Chondrocyte (in vitro differentiated cells): ENCODE measurements at places on chromosomes 5 and 9. TPM values are rescaled to one million over a fixed set of nuclear protein-coding genes. Genes with fewer than 3 reads are reported as not detected.

FOXD4L3 gene
- total RNA-seq, result 0.41 TPM in 1 of 3 replicates, not detected in the others

GPR151 gene
- total RNA-seq, result not detected in 3 replicates

INSYN2B gene
- 0.12 to 0.22 TPM (median 0.21 TPM) in 3 replicates for total RNA-seq

OR1Q1 gene
- total RNA-seq, result not detected in 3 replicates

LRRC70 gene
- 0.20 to 0.77 TPM (median 0.70 TPM) in 3 replicates for total RNA-seq

SPOCK1 gene
- 125 to 201 TPM (median 127 TPM) in 3 replicates for total RNA-seq

EQTN gene
- not detected in 3 replicates for total RNA-seq

- H3K27ac ChIP-seq, result no peak overlapping the region
- no peak overlapping the region for H3K4me3 ChIP-seq
- no peak for DNase-seq
- H3K36me3 ChIP-seq, result no peaks in the 10 kb centered on the region
- no peaks in the 10 kb centered on the region for H3K27me3 ChIP-seq
These were observed 371.5 kb downstream of the MED10 start for GRCh38 chr5:6006838-6007314.

DNA sequence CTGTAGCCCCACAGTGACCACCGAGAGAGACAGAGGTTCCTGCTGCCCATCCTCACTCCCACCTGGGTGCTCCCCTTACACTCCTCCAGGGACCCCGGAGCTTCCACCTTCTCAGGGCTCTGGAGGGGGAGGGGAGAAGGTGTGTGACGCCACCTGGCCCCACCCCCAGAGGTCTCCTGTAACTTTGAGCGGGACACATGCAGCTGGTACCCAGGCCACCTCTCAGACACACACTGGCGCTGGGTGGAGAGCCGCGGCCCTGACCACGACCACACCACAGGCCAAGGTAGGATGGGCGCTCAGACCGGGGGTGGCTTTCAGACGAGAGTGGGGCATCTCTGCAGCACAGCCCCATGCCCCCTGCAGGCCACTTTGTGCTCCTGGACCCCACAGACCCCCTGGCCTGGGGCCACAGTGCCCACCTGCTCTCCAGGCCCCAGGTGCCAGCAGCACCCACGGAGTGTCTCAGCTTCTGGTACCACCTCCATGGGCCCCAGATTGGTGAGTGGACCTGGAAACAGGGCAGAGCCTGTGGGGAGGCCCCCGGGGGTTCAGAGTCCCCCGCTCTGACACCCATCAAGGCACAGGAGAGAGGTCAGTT, 4.5 kb downstream of the MAMDC4 start:
- DNase-seq, result no peak
- H3K4me3 ChIP-seq, result no peak overlapping the region
- H3K27ac ChIP-seq, result no peak overlapping the region
- peaks cover 2% of the 10 kb centered on the region for H3K4me1 ChIP-seq
- no peaks in the 10 kb centered on the region for H3K27me3 ChIP-seq

GRCh38 chr5:103624035-103624480, 61.5 kb upstream of the NUDT12 start:
- no peaks in the 10 kb centered on the region for H3K27me3 ChIP-seq
- H3K36me3 ChIP-seq, result no peaks in the 10 kb centered on the region
- H3K4me3 ChIP-seq, result no peak overlapping the region
- DNase-seq, result no peak
- peaks cover 10% of the 10 kb centered on the region for H3K4me1 ChIP-seq

DNA sequence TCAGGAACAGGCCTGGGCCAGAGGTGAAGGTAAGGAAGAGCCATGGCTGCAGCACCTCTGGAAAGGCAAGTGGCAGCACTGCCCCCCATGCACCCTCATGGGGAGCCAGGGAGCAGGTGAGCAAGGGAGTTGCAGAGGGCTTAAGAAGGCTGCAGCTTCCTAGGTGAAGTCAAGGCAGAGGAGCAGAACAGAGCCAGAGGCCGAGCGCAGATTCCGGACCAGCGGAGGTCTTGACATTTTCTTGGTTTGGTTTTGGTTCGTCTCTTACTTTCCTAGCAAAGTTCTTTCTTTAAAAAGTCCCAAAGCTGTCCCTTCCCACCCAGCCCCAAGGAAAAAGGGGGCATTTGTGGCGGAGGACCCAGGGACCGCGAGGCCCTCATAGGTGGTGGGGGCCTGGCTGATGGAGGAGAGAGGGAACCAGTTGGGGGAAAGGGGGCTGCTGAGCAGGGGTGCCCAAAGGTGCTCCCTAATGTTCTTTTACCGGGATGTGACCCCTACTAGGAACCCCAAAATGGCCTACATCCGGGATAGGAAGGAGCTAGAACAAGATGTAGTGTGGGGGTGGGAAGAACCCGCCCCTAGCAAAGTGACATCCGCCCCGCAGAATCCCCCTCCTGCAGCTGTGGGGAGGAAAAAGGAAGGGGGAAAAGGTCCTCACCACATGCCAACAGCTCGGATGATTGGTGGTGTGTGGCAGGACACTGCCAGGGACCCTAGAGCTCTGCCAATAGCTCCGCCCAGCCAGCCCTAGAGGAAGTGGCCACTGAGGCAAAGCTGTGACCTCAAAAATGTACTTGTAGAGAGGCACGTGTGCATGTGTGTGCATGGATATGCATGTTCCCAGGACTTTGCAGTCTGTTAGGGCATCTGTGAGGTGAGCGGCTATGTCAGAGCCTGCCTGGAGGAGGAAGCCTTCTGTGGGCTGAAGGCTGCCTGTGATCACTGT, 914 bp upstream of the CD72 start:
- no peak overlapping the region for H3K4me3 ChIP-seq
- H3K4me1 ChIP-seq, result peaks cover 11% of the 10 kb centered on the region
- peak; percentile 52 for DNase-seq
- peaks cover 26% of the 10 kb centered on the region for H3K27me3 ChIP-seq

GRCh38 chr5:81768935-81769452, 18.1 kb upstream of the SSBP2 start:
- no peaks in the 10 kb centered on the region for H3K27me3 ChIP-seq
- H3K4me3 ChIP-seq, result no peak overlapping the region
- peaks cover 3% of the 10 kb centered on the region for H3K36me3 ChIP-seq
- H3K4me1 ChIP-seq, result peaks cover 34% of the 10 kb centered on the region

- DNase-seq, result no peak
- H3K4me1 ChIP-seq, result peaks cover 11% of the 10 kb centered on the region
- H3K27me3 ChIP-seq, result no peaks in the 10 kb centered on the region
- H3K36me3 ChIP-seq, result no peaks in the 10 kb centered on the region
These were observed 116.0 kb downstream of the MVB12B start for GRCh38 chr9:126442636-126443035.

- no peak for DNase-seq
- no peaks in the 10 kb centered on the region for H3K4me1 ChIP-seq
- peaks cover 2% of the 10 kb centered on the region for H3K27me3 ChIP-seq
- H3K36me3 ChIP-seq, result no peaks in the 10 kb centered on the region
These were observed 198.9 kb downstream of the CYLC2 start for GRCh38 chr9:103193992-103194391.

- no peak overlapping the region for H3K4me3 ChIP-seq
- no peak for DNase-seq
- H3K36me3 ChIP-seq, result no peaks in the 10 kb centered on the region
- H3K27ac ChIP-seq, result no peak overlapping the region
- peaks cover 15% of the 10 kb centered on the region for H3K4me1 ChIP-seq
These were observed 84.3 kb upstream of the CAST start for GRCh38 chr5:96577909-96578308.

DNA sequence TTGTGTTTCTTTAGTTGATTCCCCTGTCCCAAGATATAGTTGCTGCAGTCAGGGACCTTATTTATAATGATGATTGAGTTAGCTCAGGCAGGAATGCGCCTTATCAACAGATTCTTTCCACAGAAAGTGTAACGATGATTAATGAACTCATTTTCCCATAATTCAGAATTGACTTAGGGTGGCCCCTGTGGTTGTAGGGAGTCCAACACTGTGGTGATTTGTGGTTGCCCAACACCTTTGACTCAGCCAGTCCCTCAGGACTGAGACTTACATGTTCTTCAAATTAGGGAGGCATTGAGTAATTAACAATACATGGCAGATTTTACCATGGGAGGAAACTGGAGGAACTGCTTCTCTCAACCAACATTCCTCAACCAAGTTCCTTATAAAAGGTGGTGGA, 221.9 kb downstream of the GABRG2 start:
- H3K27me3 ChIP-seq, result peaks cover 2% of the 10 kb centered on the region
- no peak overlapping the region for H3K27ac ChIP-seq
- no peak for DNase-seq
- H3K36me3 ChIP-seq, result no peaks in the 10 kb centered on the region

GRCh38 chr5:101425339-101425859, 522.3 kb upstream of the ST8SIA4 start:
- H3K27me3 ChIP-seq, result no peaks in the 10 kb centered on the region
- H3K4me1 ChIP-seq, result peaks cover 6% of the 10 kb centered on the region
- H3K4me3 ChIP-seq, result no peak overlapping the region

GRCh38 chr9:16345902-16346301, 524.6 kb downstream of the BNC2 start:
- no peak for DNase-seq
- H3K36me3 ChIP-seq, result no peaks in the 10 kb centered on the region
- H3K4me1 ChIP-seq, result peaks cover 24% of the 10 kb centered on the region
- no peak overlapping the region for H3K4me3 ChIP-seq
- H3K27me3 ChIP-seq, result no peaks in the 10 kb centered on the region
